ENCODE measurements at places on chromosomes 16 and 17.

DNA sequence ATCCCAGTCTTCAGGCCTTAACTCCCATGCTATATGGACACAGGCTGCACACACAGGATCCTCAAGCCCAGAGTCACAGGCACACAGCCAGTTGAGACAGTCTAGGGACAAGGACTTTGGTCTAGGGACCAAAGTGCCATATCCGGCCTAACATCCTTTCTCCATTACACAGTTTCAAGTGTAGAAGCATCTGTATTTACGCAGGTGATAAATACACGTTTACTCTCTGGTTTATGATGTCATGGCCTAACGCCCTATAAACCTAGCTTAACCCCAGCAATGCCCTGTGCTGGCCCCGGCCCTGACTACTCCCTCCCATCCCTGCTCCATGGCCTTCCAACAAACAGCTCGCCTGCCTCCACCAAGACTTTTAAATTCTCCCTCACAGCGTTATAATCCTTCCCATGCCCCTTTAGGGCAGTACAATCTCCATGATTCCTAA, 17.1 kb downstream of the CUEDC1 start:
- no peak for DNase-seq

DNA sequence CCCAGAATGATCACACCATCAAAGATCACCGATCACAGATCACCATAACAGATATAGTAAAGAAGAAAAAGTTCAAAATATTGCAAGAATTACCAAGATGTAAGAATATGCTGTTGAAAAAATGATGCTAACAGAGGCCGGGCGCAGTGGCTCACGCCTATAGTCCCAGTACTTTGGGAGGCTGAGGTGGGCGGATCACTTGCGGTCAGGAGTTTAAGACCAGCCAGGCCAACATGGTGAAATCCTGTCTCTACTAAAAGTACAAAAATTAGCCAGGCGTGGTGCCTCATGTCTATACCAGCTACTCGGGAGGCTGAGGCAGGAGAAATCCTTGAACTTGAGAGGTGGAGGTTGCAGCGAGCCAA, 53.2 kb downstream of the CPPED1 start:
- DNase-seq = no peak

- no peak for DNase-seq
Measured at GRCh38 chr17:7822126-7822525, 11.9 kb upstream of the KDM6B start.

GRCh38 chr16:64738321-64738960, 383.4 kb downstream of the CDH11 start:
- DNase-seq = no peak

GRCh38 chr16:80265624-80266306, 275.0 kb upstream of the DYNLRB2 start:
- no peak for DNase-seq
